ENCODE measurements at places on chromosomes 1 and 21.

GRCh38 chr1:39043513-39043912, 17.4 kb downstream of the NDUFS5 start:
- no peak for DNase-seq

DNA sequence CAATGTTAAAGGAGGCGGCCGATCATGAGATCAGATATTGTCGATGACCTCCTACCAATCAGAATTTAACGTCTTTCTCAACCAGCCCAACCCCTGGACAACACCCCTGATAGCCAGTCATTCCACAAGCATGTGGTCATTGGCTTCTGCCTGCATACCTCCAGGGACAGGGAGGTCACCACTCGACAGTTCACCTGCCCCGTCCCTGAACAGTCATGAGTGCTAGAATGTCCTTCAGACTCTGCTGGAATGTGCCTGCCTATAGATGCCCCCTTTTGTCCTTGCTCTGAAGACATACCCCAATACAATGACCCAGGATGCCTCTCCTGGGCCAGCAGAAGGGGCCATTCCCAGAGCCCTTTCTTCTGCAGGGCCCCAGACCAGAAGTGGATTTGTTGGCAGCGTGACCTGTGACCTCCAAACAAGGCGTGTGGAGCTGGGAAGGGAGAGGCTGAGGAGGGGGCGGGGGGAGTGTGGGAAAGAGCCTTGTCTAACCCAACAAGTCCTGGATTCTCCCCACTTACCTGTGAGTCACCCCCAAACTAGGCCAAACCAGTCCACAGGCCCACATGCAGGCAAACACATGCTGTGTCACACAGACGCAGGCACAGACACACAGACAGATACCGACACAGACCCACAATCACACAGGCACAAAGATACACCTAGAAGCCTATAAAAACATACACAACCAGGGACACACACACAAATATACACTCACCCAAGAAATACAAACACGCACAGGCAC, 2.2 kb downstream of the CRYBG2 start:
- DNase-seq: no peak

DNA sequence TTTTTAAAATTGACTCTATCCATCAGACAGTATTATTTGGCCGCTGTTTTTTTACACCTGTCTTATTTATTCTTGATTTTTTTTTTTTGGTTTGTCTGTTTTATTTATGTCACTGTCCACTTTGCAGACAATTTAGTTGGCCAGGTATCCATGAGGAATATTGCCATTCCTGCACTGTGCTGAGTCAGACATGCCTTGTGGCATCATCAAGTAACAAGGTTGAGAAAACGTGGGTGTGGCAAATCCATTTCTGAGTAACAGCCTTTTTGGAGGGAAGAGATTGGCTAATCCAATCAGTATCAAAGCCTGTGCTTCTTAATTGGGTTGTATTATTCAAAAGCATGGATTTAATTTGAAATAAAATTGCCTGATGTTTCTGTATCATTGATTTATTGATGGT, 463.1 kb downstream of the USP25 start:
- no peak for DNase-seq

DNA sequence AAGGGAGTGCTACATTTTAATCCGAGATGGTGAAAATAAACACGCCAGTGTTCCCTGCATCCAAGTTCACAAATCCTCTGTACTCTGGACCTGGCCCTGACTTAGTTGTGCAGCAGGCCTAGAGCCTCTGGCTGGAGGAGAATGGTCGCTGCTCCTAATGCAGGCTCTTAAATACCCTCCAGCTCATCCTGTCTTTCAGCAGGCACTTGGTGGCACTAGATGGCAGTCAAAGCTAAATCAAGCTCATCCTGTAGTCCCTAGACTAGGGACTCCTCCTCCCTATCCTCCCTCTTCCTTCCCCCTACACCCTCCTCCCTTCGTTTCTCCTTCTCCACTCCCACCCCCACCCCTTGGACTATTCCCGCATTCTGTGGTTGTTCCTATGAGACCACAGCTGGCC, 41.6 kb upstream of the MTR start:
- DNase-seq: no peak

DNA sequence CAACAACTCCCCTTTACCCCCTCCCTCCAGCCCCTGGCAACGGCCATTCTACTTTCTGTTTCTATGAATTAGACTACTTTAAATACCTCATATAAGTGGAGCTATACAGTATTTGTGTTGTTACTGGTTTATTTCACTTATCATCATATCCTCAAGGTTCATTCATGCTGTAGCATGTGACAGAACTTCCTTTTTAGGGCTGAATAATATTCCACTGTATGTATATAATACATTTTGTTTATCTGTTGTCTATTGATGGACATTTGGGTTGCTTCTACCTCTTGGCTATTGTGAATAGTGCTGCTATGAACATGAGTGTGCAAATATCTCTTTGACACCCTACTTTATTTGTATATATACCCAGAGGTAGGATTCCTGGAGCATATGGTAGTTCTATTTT, 2.2 kb downstream of the NHLH1 start:
- DNase-seq: no peak

DNA sequence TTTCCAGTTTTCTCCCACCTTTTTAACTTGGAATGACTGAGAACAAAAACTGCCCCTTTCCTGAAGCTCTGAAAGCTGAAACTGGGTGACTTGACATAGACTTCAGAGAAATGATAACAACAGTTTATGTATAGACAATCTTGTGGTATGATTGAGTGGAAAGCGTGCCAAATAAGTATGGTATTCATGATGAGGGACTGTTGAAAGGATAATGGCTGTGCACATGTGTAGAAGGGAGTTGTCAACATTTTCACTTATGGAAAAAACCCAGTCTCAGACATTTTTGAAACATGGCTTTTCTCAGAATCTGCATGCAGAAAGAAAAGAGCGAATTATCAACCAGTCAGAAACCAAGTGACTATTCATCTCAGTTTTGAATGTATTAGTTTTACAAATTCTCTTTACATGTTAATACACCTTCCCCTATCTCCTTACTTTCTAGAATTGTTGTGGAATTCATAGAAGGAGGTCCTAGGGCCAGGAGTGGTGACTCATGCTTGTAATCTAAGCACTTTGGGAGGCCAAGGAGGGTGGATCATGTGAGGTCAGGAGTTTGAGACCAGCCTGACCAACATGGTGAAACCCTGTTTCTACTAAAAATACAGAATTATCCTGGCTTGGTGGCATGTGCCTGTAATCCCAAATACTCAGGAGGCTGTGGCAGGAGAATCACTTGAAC, 261.2 kb downstream of the S1PR1 start:
- DNase-seq: no peak

GRCh38 chr1:40300651-40301050, 16.4 kb downstream of the COL9A2 start:
- DNase-seq: no peak

GRCh38 chr21:46368533-46369285, 44.8 kb downstream of the PCNT start:
- no peak for DNase-seq

GRCh38 chr1:198850196-198850595, 211.4 kb downstream of the PTPRC start:
- no peak for DNase-seq

DNA sequence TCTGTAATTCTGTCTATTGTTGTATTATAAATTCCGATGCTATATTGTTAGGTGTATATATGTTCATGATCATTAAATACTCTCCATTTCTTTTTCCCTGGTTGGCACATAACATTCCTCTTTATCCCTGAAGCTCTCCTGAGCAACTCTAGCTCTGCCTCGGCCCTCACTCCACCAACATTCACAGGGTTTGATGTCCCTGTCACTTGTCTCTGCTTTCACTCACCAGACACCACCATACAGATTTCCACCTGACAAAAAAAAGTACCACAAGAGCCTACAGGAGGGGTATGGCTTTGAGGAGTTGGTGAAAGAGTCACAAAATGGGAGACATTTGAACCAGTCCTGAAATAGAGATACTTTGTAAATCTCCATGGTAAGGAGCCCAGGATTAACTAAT, 8.8 kb upstream of the TSPEAR start:
- DNase-seq: no peak

DNA sequence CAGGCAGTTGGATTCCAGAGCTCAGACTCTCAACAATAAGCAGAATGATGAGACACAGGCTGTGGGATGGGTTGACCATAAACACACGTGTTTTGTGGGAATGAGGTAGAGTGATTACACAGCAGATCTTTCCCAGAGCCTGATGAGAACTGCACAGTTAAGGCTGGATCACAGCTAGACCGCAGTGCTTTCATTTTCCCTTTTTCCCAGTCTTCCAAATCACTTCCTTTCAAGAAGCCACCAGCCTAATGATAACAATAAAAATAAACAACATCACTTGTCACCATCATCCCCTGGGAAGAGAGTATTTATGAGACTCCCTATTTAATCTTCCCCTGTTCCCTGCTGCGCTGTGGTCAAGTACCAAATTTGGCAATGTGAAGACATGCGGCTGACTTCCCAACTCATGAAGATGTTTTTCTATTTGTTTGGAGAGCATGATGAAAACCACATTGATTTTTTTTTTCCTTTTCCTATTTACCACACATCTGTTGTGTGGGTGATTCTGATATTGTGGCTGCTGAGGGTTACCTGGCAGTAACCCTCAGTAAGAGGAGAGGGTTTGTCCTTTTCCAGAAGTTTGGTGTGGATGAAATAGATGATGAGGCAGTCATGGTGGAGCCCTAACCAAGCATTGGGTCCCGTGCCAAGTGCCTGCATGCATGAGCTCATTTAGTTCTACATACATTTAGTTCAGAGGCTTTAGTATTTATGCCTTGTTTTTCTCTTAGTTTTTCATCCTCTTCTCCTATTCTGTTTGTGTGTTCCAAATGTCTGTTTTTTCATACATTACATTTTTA, 248.9 kb upstream of the HOOK1 start:
- DNase-seq: no peak

DNA sequence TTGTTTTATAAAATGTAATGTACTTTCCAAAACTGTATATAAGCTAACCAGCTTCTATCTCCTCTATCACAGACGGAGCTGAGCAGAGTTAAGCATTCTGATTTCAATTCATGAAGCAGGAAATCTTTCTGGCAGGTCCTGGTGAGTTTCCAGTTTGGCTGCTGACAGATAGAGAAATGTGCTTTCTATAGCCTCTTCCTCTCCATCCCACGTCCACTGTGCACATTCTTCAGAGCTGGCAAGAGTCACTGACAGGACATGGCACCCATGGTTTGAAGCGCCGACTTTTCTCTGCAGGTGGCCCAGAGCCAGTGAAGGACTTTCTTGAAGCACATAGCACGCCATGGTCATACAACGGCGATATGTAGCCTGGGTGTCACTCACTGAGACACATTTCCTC, 52.3 kb upstream of the POU2F1 start:
- DNase-seq: no peak

- DNase-seq: no peak
Measured at GRCh38 chr21:20377250-20377649, 621.0 kb upstream of the NCAM2 start.

- DNase-seq: no peak
Measured at GRCh38 chr1:10456661-10457060, 6.8 kb downstream of the CORT start.

GRCh38 chr1:154788886-154789285, 81.2 kb downstream of the KCNN3 start:
- DNase-seq: no peak

GRCh38 chr1:30787856-30788495, 30.4 kb upstream of the LAPTM5 start:
- no peak for DNase-seq

GRCh38 chr1:165678509-165678908, 19.9 kb downstream of the ALDH9A1 start:
- DNase-seq: no peak

- DNase-seq: no peak
Measured at GRCh38 chr1:180615493-180616290, 16.1 kb upstream of the XPR1 start.

DNA sequence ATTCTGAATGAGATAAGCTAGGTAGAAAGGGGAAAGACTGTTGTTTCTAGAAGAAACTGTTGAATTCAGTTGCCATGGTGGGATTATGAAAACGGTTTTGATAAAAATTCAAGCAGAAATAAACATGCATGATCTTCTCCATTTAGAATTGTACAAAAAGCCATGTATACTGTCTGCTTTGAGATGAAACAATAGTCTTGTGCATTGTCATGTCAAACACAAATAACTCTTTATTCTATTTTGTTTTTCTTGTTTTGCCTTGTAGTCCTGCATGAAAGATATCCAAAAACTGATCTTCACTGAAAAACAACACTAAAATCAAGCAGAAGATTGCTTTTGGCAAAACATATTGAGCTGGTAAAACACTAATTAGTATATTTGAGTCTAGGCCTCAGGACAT, 659.9 kb downstream of the LTN1 start:
- DNase-seq: no peak

Measured in stimulated activated CD4-positive, alpha-beta T cell treated with anti-CD3 and anti-CD28 coated beads, Interleukin-1b, Interleukin-23, amount 100 ng/mL, for 1 hour (primary cell).